Hindlimb muscle (tissue), 1 donor: ENCODE measurements at places on chromosomes 1 and 21.

- DNase-seq: peak; percentile 84
These were observed 1.2 kb upstream of the TRAPPC3 start for GRCh38 chr1:36150296-36151133.

DNA sequence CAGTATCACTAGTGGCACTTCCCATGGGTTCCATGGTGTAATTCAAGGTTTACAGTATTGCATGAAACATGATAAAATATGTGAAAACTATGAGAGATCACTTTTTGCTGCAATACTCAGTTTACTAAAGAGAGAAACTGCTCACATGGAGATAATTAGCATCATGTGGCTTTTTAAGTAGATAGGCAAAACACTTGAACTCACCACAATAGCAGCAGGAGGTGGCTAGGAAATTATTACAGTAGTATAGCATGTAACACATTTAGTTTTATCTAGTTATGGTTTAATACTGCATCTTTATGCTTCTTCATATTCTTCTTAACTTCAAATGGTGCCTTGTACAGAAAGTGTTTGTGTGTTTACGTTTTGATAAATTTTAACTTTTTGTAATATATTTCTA lies 698.5 kb upstream of the BRINP3 start:
- no peak for DNase-seq

GRCh38 chr1:247998811-247999210 lies 14.6 kb upstream of the OR2L5 start:
- no peak for DNase-seq

GRCh38 chr1:192945390-192946130 lies 113.6 kb downstream of the UCHL5 start:
- DNase-seq: no peak

DNA sequence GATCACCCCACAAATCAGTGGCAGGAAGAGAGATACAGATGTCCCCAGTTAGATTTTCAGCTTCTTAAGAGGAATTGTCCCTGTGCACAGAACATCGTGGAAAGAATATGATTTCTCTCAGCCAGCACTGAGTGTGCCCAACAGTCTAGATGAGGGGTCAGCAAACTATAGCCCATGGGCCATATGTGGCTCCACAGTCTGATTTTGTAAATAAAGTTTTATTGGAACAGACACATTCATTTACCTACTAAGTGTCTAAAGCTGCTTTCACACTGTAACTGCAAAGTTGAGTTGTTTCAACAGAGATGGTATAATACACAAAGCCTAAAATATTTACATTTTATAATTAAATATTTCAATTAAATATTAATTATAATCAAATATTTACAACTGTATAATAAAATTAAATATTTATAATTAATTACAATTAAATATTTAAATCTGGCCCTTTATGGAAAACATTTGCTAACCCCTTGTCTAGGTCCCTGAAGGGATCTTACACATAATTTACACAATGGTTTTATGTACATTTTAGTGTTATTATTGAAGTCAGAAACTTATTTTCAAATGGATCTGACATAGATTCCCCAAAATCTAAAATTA lies 407.6 kb downstream of the PTPRU start:
- no peak for DNase-seq

- no peak for DNase-seq
These were observed 6.4 kb downstream of the ACTN2 start for GRCh38 chr1:236692742-236693141.

DNA sequence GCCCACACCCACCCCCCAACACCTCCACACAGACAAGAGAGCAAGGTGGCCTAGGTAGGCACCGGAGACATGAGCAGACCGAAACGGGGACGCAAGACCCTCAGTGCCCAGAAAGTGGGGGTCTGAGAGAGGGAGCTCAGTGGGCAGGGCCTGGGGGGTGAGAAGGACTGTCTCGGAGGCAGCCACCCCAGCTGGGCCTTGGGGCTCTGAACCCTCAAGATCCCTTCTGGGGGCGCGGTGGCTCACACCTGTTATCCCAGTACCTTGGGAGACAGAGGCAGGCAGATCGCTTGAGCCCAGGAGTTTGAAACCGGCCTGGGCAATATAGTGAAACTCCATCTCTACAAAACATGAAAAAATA lies 9.1 kb upstream of the GNB1 start:
- DNase-seq: no peak

DNA sequence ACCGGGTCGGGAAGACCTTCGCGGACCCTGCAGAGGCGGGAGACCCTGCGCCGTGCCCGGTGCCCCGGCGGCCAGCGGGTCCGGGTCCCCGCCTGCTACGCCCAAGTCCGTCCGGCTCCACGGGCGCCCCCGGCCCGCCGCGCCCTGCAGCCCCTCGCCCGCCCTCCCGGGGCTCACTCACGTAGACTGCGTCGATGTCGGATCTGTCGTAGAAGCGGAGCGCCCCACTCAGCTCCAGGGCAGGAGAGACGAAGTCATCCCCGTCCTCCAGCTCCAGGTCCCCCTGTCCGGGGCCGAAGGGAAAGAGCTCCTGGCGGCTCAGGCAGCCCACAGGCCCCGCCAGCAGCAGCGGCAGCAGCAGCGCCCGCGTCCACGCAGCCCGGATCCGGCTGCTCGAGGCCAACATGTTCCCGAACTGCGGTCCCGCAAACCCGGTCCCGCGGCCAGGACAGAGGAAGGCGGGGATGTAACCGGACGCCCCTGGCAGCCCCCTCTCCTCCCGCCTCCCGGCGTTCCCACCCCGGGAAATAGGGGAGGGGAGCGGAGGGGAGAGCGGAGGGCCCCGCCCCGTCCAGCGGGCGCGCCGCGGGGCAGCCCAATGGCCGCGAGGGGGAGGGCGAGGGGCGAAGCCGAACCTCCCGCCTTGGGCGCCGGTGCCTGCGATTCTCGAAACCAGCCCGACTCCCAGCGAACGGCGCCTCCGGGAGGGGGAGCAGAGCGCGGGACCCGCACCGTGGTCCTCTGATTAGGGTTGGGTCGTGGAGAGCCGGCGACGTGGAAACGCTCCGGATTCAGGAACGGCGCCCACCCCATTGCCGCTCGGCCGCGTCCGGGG lies at the start of gene NID1:
TSS of gene NID1 (minus strand) at position 417 of the 835 bp plus-strand sequence. CDS start at position 406, 11 bp downstream.
- peak; percentile 94 for DNase-seq

DNA sequence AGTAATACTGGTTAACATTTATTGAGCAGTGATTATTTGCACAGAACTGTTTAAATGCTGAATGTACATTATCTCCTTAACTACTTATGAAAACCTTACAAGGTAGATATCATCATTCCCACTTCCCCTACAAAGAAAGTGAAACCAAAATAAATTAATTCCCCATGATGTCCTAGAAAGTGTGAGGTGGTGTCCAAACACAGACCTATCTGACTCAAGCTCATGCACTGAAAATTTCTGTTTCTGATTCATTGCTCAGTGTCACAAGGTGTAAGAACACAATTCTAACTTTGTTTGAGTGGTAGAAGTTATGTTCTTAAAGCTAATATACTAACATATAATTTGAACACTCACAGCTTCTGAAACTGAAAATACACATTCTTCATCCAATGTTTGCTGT lies 178.7 kb downstream of the MRPL39 start:
- no peak for DNase-seq

DNA sequence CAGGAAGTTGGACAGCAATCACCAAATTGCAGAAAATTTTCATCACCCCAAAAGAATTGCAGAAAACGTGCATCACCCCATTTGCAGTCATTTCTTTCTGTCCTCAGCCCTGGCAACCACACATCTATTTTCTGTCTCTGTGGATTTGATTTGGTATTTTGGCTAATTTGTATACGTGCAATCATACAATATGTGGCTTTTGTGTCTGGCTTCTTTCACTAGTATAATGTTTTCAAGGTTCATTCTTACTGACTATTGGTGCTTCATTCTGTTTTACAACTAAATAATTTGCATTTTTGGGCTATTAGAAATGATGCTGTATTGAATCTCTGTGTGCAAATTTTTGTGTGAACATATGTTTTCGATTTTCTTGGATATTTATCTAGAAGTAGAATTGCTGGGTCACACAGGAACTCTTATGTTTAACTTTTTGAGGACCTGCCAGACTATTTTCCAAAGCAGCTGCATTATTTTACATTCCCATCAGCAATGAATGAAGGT lies 24.8 kb upstream of the PRDM2 start:
- DNase-seq: peak; percentile 54

GRCh38 chr1:21633992-21634805 lies 35.0 kb downstream of the RAP1GAP start:
- DNase-seq: no peak

GRCh38 chr1:196464480-196464941 lies 143.7 kb downstream of the KCNT2 start:
- DNase-seq: peak; percentile 24

- no peak for DNase-seq
These were observed 99.8 kb upstream of the ADGRL2 start for GRCh38 chr1:81700728-81701470.

DNA sequence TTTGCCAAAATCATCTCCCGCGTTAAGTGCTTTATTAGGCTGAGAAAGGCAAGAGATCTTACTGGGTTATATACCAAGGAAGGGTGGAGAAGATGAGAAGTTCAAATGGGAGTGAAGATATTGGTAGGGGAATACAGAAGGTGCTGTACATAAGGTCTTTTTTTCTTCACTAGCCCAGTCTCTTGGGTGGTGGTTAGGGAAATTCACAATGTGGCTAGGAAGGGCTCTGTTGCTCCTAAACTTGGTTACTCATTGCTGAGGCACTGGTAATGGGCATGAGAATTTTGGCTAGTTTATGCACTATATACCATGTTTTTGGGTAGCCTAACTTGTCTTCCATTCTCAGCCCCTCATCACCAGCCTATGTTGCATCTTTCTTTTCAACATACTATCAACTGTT lies 50.6 kb downstream of the LHX4 start:
- no peak for DNase-seq

- peak; percentile 27 for DNase-seq
These were observed 105.0 kb downstream of the LEPR start for GRCh38 chr1:65525266-65526048.
